ENCODE measurements at places on chromosomes 3 and 15.

DNA sequence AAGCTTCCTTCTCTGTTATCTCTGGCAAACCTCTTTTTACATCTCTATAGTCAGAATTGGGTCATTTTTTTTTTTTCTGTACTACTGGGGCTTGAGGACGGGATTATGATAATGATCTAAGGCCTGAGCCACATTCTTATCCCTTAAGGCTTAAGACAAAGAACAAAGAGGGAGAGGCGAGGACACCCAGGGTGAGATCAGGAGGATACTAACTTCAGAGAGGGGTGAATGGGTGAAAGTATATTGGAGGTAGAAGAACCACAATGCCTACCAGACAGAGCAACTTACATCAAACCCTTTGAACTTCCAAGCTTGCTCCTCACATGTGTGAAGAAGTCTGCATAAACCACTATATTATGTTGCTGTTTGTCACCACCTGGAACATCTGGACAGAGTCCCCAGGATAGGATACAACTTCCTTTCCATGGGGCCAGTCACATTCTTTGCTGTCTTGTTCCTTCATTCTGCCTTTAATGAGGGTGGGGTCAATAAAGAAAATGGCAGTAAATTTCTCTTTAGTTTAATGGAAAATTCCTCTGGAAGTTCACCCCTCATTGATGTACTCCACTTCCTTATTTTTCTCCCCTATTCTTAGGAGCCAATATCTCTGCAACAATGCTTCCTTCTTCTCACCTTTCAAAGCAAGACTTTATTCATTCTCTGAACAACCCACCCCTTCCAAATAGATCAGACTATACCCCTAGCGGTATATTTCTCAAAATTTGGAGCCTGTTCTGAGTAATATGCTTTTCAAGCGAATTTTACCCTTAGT, 9.1 kb upstream of the PDCD6IP start:
- DNase-seq = no peak

GRCh38 chr3:159245871-159246270, 444.0 kb downstream of the MFSD1 start:
- DNase-seq = no peak

DNA sequence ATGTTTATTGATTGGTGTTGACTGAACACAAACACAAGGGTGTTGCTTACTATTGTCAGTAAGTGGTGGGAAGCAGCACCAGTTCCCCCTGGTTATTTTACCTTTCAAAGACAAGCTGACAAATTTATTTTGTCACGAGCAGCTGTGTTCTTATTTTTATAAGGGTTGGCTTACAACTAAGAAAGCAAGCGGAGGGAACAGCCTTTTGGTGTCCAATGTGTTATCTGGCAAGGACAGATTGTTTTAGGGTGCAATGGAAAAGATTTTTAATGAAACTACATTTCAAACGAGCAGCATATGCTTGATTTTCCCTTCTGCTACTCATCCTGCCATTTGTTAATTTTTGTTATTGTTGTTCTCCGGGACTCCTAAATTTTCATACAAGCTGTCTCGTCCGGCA, 920.6 kb upstream of the CFAP20DC start:
- no peak for DNase-seq

- DNase-seq = no peak
Observed at GRCh38 chr15:67946701-67947100, 106.9 kb upstream of the RNU6-1 start.

DNA sequence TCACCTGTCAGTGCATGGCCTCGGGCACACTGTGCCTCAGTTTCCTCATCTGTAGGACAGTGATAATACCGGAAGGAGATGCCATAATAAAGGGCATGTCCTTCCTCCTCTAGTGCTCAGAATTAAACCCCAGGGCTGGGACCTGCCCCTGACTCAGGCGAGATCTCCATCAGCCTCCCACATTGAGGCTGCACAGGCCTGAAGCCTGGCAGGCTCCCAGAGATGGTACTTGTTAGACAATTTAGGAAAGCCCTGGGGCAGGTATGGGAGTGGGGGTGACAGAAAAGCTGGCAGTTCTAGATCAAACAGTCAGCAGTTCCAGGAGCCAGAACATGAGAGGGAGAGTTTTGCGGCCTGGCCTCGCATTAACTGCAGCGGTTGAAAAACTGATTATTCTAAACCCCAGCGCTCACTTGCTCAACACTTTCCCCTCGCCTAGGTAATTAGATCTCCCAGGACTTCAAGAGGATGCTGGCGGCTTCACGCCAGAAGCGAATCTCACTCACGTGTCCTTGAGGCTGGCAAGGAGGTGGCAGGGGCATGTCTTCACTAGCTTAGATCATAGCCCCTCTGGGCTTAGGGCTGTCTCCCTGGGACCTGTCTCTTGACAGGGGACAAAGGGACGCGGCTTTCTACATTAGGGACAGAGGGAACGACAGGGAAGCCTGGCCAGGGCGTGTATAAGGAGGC, 73.1 kb downstream of the ATP2B2 start:
- DNase-seq = no peak
